ENCODE measurements at places on chromosomes 7 and 10. TPM values are rescaled to one million over a fixed set of nuclear protein-coding genes. Genes with fewer than 3 reads are reported as not detected.

The MEOX2 gene
- total RNA-seq, result not detected

The GIMAP8 gene
- 0.29 TPM for total RNA-seq

The COL28A1 gene
- 4.9 TPM for total RNA-seq

The ADRB1 gene
- total RNA-seq, result not detected

The HOXA5 gene
- 42.2 TPM for total RNA-seq

The BRAF gene
- total RNA-seq, result 81.1 TPM

The PAX4 gene
- total RNA-seq, result not detected

The FAM25G gene
- total RNA-seq, result not detected

The PIK3AP1 gene
- total RNA-seq, result not detected

The KAT6B gene
- total RNA-seq, result 45.5 TPM

The HOXA10 gene
- not detected for total RNA-seq

The PVRIG gene
- total RNA-seq, result 3.8 TPM

The PILRA gene
- total RNA-seq, result not detected

The PTPRZ1 gene
- 25.1 TPM for total RNA-seq

The SLC16A12 gene
- total RNA-seq, result 3.1 TPM

The PRPS1L1 gene
- not detected for total RNA-seq

The COMMD3 gene
- total RNA-seq, result 5.4 TPM

The SMKR1 gene
- not detected for total RNA-seq

The SEMA3D gene
- not detected for total RNA-seq

The ATP6V0A4 gene
- not detected for total RNA-seq

The PRRT4 gene
- total RNA-seq, result not detected

The UCN3 gene
- not detected for total RNA-seq

The TSPAN33 gene
- total RNA-seq, result 1.8 TPM

The ALOX5 gene
- 5.1 TPM for total RNA-seq

The CUX1 gene
- total RNA-seq, result 70.1 TPM

The DNAJC12 gene
- 12.5 TPM for total RNA-seq

The PAPOLB gene
- total RNA-seq, result not detected

The ATXN7L1 gene
- total RNA-seq, result 11.7 TPM

The PLAU gene
- total RNA-seq, result 5.5 TPM

The MPP7 gene
- total RNA-seq, result 12.5 TPM

The CALCR gene
- not detected for total RNA-seq

The NEURL1 gene
- 0.89 TPM for total RNA-seq

The FGFBP3 gene
- 1.3 TPM for total RNA-seq

The NUTM2B gene
- total RNA-seq, result not detected

The C10orf67 gene
- not detected for total RNA-seq

The ANLN gene
- total RNA-seq, result 14.6 TPM

The NEUROG3 gene
- total RNA-seq, result not detected

The DRGX gene
- total RNA-seq, result not detected

The C10orf53 gene
- not detected for total RNA-seq

The MMD2 gene
- not detected for total RNA-seq

The AIMP2 gene
- total RNA-seq, result 111 TPM

The PLA2G12B gene
- total RNA-seq, result not detected

All from stomach (tissue), 19 donors.